Adrenal gland (tissue), 19 donors: ENCODE measurements at places on chromosomes 11 and 22. TPM values are rescaled to one million over a fixed set of nuclear protein-coding genes. Genes with fewer than 3 reads are reported as not detected.

Gene APOA5
- total RNA-seq, result 0.54 TPM

Gene B4GAT1
- total RNA-seq, result 81.0 TPM

Gene OR4D5
- not detected for total RNA-seq

Gene KCNJ5
- total RNA-seq, result 82.5 TPM

Gene TMPRSS13
- 0.43 TPM for total RNA-seq

Gene PRODH
- not detected for total RNA-seq

Gene NLRP14
- not detected for total RNA-seq

GRCh38 chr11:2385156-2386151, 8.3 kb downstream of the CD81 start:
- DNase-seq, result no peak

GRCh38 chr11:128022007-128022368, 565.4 kb downstream of the ETS1 start:
- no peak for DNase-seq

- DNase-seq, result no peak
These were observed 20.2 kb downstream of the BPIFC start for GRCh38 chr22:32444068-32444467.

- no peak for DNase-seq
These were observed 58.8 kb downstream of the GGTLC2 start for GRCh38 chr22:22703203-22703570.

GRCh38 chr11:65862191-65862735, 2.0 kb downstream of the MUS81 start:
- DNase-seq, result no peak

DNA sequence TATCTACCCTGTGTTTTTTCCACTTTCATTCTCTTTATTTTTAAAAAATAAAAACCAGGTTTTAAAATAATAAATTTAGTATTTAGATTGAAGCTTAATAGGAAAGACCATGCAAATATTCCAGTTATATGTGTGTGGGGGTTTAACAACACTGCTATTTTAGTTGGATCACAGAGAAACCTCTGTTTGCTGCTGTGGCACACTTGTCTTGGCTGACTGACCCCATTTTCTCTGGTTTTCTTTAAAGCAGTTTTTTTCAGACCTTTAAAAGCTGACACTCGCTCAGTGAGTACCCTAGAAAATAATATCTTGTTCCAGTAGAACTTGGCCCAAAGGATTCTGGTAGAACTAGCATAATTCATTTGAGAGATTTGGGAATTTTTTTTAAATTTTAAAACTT, 31.6 kb downstream of the ACER3 start:
- DNase-seq, result no peak

GRCh38 chr11:67392183-67392715, 463 bp downstream of the RAD9A start:
- DNase-seq, result no peak

GRCh38 chr22:23204541-23205157, 24.3 kb downstream of the BCR start:
- DNase-seq, result peak; percentile 75

GRCh38 chr11:103987629-103988594, 48.5 kb upstream of the DDI1 start:
- DNase-seq, result no peak

- DNase-seq, result no peak
These were observed 965 bp downstream of the TCN2 start for GRCh38 chr22:30607939-30608338.

GRCh38 chr11:61885166-61885778, 6.1 kb downstream of the FADS3 start:
- DNase-seq, result no peak

- DNase-seq, result no peak
These were observed at the start of gene CEND1 for GRCh38 chr11:789943-790342. Gene CEND1 (minus strand): TSS chr11:790090. CDS start chr11:788576, 1,514 bp downstream.

DNA sequence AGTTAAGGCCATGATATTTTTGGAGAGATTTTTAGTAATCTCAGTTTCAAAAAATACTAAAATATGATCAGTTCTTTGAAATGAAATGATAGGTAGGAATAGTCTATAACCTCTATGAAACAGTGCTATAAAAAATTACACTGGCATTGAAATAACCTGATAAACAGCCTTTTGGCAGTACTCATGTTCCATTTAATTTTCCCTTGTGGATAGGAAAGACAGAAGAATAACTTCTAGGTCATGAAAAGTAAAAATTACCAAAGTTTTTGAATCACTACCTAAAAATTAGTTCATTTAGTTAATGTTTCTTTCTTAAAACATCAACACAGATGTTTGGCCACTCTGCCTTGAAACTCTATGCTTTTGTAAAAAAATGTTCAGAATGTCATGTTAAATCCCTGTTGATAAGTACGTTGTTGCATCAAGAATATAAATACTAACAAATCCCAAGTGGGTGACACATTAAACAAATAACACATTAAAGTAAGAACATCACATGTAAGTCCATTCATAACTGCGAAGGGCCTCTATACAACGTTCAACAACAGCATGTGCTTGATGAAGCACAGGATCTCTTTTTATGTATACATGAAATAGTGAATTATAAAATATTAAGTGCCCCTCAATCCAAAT, 290.2 kb downstream of the SWAP70 start:
- no peak for DNase-seq

DNA sequence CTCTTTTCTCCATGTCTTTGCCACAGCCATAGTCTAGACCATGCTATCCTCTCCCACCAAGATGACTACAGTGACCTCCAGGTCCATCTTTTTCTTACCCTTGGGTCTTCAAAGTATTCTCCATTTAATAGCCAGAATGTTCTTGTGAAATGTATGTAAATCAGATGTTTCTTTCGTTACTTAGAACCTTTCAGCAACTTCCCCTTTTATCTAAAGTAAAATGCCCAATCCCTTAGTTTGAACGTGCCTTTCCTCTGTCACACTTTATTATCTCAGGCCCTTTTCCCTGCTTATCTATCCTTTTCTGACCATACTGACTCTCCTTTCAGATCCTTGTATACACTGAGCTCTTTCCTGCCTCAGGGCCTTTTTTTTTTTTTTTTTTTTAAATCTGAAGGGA, 17.9 kb downstream of the RBM4B start:
- DNase-seq, result no peak
